Ureter (tissue), 1 donor: ENCODE measurements at places on chromosomes 3 and 15. TPM values are rescaled to one million over a fixed set of nuclear protein-coding genes. Genes with fewer than 3 reads are reported as not detected.

TJP1 gene
- 120 TPM for total RNA-seq

LRRC2 gene
- total RNA-seq: 0.81 TPM

GOLGA8S gene
- total RNA-seq: 0.65 TPM

SENP5 gene
- total RNA-seq: 44.0 TPM

UBE2E2 gene
- total RNA-seq: 28.3 TPM

ZNF80 gene
- not detected for total RNA-seq

SELENOT gene
- total RNA-seq: 110 TPM

SERPINI2 gene
- total RNA-seq: 0.55 TPM

TMEM266 gene
- total RNA-seq: 0.52 TPM

GASK1A gene
- 14.6 TPM for total RNA-seq

SPATA12 gene
- not detected for total RNA-seq

KBTBD13 gene
- total RNA-seq: 0.18 TPM

TRAT1 gene
- total RNA-seq: 0.96 TPM

RTP2 gene
- total RNA-seq: not detected

LRRN1 gene
- total RNA-seq: 4.7 TPM

SPINK8 gene
- total RNA-seq: 12.0 TPM

RAD54L2 gene
- total RNA-seq: 29.9 TPM

MOBP gene
- not detected for total RNA-seq

EPHB3 gene
- total RNA-seq: 4.9 TPM

LRRC31 gene
- total RNA-seq: 0.78 TPM

AHSG gene
- not detected for total RNA-seq

ASB14 gene
- total RNA-seq: not detected

FANCD2OS gene
- not detected for total RNA-seq

RAP2B gene
- total RNA-seq: 14.9 TPM

GOLGA6A gene
- not detected for total RNA-seq

XYLB gene
- total RNA-seq: 19.3 TPM

CCDC33 gene
- total RNA-seq: 10.2 TPM

CTXND1 gene
- total RNA-seq: 2.5 TPM

TM4SF1 gene
- 58.1 TPM for total RNA-seq

TRIM59 gene
- total RNA-seq: 7.0 TPM

TRPM1 gene
- total RNA-seq: not detected

FSIP1 gene
- 1.4 TPM for total RNA-seq

GCSAM gene
- total RNA-seq: 0.49 TPM

HTR3E gene
- not detected for total RNA-seq

RAB6B gene
- 8.2 TPM for total RNA-seq

LARP6 gene
- 19.1 TPM for total RNA-seq

PLA2G4B gene
- total RNA-seq: 30.0 TPM

EHHADH gene
- 22.7 TPM for total RNA-seq

CFAP91 gene
- total RNA-seq: 5.8 TPM
